ENCODE measurements at places on chromosomes 1 and 21.

- DNase-seq: no peak
These were observed 14.8 kb upstream of the SLC45A1 start for GRCh38 chr1:8303141-8303540.

DNA sequence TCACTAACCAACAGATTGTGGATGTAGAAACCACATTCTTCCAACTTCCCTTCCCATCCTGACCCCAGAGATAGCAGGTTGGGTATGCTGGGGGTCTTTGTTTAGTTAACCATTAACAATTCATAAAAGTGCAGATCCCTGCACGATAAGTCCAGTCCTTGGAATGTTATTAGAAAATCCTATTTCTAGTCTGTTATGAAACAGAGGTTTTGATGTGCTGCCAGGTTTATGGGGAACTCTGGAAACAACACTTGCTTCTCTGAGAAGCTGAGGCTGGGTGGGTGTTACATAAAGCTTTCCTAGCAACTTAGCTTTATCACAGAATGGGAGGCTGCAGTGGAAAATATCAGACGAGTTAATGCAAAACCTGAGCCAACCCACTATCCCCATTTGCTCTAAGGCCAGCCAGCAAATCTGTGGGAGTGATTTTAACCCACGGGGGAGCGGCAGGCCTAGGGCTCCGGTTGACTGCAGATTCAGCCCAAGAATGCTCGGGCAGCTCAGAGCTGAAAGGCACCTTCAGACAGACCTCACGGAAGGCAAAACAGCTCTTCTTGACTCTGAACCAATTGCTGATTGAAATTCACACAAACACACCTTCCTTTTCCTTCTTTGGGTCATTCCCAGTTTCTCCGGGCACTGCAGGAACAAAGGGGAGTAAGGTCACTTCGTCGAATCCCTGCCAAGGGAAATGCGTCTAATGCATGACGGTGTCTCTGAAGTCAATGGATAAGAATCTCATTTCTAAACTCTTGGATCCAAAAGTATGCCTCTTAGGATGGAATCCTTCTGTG, 111.7 kb upstream of the IRF2BP2 start:
- DNase-seq: no peak

- DNase-seq: no peak
These were observed 202.7 kb downstream of the BACH1 start for GRCh38 chr21:29501451-29501850.

- DNase-seq: no peak
These were observed 36.6 kb downstream of the DOP1B start for GRCh38 chr21:36193200-36193599.

DNA sequence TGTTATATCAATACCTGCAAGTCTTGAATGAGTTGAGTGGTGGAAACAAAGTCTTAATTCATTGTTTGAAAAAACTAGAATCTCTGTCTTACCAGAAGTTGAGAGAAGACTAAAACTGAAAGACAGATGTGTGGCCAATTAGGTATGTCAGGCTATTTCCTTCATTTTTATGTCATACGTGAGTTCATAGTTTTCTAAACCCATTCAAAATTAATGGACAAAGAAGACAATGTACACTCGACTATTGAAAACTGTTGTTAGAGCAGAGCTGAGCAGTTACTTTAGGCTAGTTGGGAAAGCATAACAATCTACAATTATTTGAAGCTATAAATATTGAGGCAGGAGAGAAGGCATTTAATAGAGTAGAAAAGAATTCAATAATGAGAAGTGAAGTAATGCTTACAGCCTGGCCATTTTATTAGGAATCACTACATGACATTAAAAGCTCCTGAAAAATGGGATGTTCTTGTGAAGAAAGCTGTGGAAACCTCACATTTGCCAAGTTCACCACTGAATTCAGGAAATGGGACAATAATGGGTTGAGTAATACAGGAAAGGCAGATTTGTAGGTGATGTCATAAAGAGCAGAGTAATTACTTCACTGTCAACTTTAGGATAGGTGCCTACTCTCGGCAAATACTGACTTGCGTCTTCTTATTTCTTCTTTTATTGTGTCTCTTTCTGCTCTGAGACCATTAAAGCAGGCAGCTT, 204.4 kb downstream of the PLA2G4A start:
- DNase-seq: peak; percentile 17

GRCh38 chr1:181794332-181794731, 267.2 kb downstream of the ZNF648 start:
- DNase-seq: no peak

- DNase-seq: no peak
These were observed 29.6 kb upstream of the COG2 start for GRCh38 chr1:230612651-230613050.

DNA sequence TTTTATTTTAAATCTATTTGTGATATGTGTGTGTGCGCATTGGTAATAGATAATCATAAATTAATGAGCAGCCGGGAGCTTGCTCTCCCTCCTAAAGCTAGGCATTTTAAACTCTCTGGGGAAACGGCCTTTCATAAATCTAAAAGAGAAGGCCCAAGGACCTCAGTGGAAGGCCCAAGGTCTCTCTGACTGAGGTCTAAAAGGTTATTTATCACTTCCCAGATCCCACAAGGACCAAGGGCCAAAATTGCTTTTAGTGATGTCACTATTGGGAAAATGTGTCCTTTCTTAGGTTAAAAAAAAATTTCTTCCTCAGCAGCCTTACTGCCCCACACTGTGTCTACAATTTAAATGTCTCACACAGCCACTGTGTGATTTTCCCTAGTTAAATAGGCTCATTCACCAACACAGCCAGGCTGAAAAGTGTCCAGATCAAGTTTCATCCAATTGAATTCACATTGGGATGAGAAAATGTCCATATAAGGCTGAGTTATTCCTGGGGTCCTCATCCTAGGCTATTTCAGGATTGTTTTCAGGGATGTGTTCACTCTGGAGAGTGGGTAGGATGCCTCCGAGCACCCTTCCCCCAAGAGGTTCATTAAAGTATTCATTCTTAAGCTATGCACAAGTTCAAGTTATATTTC, 46.1 kb downstream of the SLC44A3 start:
- no peak for DNase-seq

DNA sequence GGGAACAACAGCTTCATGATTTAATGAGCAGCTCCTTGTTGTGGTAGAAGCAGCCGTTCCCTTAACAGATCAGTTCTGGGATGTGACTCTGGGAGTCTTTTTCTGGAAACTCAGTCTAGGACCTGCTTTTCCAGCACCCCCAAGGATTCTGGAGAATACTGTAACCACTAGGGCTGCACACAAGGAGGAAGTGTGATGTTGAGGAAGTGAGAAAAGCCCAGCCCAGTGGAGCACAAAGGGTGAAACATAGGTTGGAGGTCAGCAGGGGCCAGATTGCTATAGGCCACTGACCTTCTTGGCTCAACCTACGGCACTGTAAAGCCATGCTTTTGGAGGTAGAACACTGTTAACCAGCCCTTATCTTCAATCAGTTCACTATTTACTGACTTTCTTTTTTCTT, 10.1 kb upstream of the PLA2G5 start:
- DNase-seq: no peak

GRCh38 chr1:164695956-164696665, 137.1 kb downstream of the PBX1 start:
- DNase-seq: no peak

- no peak for DNase-seq
These were observed 688 bp downstream of the SCAMP3 start for GRCh38 chr1:155261493-155261851.

- no peak for DNase-seq
These were observed 77.7 kb downstream of the DSCAM start for GRCh38 chr21:40769231-40769630.

DNA sequence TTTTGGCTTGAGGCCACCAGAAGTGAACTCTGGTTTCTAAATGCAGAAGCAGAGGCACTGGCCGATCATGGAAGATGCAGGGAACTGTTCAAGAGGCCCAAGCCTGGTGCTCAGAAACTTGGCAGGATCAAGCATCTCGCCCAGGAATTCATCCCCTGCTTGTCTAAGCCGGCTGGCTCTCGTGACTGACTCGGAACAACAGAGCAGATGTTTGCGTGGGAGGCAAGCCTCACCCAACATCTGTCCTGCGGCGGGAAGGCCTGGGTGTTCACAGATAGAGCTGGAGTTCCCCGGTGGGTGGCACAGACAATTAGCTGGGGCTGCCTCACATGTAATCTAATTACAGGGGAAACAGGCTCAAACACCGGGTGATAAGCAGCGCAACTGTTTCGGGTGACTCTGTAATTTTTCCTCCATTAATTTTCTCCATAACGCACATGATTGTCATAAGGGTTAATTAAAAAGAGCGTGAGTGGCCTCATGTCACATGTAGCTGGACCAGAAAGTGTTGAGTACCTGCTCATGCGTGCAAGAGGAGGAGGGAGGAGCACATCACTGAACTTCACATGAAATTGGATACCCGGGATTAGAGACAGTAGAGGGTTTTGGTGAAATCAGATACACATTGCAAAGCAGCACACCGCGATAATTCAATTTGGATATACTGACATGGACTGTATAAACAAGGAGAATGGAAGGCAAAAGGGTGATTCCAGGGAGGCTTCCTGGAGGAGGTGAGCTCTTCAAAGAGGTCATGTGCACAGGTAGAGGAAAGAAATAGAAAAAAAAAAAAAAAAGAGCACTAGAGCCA, 180.0 kb downstream of the ETS2 start:
- DNase-seq: peak; percentile 34

- no peak for DNase-seq
These were observed 366.9 kb downstream of the TGFB2 start for GRCh38 chr1:218711884-218712674.

DNA sequence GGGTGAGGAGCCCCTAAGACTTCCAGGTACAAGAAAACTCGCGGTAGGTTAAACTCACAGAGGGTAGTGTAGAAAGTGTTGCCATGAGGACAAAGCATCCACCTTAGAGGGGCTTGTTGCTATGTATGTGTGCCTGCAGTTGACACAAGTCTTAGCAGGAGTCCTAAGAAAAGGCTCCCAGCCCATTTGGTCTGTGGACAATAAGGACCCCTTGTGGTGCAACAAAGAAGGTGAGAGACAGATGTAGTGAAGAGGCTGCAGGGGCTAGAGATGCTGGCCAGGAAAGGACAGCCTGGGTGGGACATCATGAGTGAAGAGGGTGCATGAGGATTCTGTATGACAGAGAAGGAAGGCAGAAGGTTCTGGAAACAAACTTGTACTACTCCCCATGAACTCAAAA, 36.3 kb upstream of the IL10 start:
- no peak for DNase-seq

- no peak for DNase-seq
These were observed at the start of gene KLHDC8A for GRCh38 chr1:205356440-205357139. Gene KLHDC8A (minus strand): TSS chr1:205356922. CDS start chr1:205343604, 13,318 bp downstream.

DNA sequence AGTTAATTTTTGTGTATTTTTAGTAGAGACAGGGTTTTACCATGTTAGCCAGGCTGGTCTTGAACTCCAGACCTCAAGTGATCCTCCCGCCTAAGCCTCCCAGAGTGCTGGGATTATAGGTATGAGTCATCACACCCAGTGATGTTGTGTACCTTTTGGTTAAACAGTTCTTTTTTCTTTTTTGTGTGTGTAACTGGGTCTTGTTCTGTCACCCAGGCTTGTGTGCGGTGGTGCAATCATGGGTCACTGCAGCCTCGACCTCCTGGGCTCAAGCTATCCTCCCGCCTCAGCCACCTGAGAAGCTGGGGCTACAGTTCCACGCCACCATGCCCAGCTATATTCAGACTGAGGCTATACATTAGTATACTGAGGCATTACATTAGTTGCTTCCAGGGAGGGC, 37.8 kb downstream of the GABPB2 start:
- DNase-seq: no peak

DNA sequence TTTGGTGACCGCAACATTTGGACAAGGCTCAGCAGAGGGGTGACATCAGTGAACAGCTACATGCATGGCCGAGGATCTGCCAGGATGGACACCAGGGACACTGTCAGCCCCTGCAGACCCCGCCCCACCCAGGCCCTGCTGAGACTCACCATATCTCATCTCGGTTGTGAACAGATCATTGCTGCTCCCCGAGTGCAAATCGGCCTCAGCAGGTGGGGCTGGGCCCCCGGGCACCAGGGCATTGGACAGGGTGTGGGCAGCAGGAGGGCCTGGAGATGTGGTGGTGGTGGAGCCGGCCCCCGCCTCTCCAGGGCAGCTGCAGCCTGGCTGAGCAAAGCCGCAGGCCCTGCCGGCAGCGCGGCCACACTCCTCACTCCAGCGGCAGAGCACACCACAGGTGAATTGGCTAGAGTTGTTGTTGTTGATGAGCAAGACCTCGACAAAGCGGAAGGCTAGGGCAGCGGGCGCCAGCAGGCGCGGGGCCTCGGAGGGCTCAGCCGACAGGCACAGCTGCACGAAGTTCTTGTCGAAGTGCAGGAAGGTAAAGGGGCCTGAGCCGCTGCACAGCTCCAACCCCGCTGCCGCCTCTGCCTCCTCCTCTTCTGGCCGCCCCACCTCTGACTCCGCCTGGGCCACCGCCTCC, 8.2 kb downstream of the ADGRB2 start:
- DNase-seq: no peak

DNA sequence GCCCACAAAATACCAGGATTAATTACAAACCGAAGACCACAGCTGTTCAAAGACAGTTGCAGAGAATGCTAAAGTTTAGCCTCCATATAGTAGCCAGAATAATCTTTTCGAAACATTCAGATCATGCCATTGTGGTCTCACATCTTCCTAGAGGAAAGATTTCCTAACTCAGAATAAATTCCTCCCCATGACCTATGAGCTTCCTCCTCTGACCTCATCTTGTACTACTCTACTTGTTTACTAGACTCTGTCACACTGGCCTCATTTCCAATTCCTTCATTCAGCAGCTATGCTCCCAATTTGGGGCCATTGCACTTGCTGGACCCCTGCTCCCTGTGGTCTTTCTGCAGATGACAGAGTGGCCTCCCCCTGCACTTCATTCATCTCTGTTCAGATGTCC, 71.8 kb upstream of the LRRC53 start:
- no peak for DNase-seq

GRCh38 chr1:7703321-7704213, 67.5 kb upstream of the VAMP3 start:
- DNase-seq: no peak

- no peak for DNase-seq
These were observed 30.9 kb downstream of the ERG start for GRCh38 chr21:38467374-38467773.

- DNase-seq: no peak
These were observed 7.1 kb downstream of the PDZK1IP1 start for GRCh38 chr1:47182676-47183235.

DNA sequence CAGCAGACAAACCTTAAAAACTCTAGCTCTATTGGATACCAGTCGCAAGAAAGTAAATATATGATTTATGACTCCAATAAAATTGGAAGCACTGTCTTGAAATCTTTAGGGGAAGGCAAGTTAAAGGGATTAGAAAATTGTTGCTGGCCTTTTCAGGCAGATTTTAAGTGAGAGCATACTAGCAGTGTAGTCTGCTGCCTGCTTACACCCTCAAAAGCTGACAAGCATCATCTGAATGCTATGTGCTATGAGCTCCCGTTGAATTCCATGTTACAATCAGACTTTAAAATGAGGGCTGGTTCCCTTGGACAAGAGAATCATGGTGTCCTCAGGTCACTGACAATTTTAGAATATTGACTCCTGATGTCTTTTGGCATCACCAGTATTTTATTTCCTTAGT, 271.1 kb upstream of the C1orf105 start:
- DNase-seq: no peak

DNA sequence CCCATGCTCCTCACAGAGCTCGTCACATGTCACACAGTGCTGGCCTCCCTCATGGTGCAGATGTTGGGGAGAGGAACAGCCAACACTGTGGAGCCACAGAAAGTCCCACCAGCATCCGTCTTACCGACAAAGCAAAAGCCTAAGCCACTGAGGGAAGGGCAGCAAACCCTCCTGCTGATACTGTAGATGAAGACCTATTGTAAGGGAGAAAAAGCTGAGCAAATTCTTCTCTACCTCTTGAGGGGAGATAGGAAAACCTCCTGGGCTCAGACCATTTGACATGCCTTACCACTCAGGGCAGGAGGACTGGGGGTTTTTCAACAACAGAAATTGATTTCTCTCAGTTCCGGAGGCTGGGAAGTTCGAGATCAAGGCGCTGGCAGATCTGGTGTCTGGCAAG, 95.9 kb downstream of the WDR64 start:
- DNase-seq: no peak

All from GM06990 (cell line).